ENCODE measurements at places on chromosomes 2 and 18.

DNA sequence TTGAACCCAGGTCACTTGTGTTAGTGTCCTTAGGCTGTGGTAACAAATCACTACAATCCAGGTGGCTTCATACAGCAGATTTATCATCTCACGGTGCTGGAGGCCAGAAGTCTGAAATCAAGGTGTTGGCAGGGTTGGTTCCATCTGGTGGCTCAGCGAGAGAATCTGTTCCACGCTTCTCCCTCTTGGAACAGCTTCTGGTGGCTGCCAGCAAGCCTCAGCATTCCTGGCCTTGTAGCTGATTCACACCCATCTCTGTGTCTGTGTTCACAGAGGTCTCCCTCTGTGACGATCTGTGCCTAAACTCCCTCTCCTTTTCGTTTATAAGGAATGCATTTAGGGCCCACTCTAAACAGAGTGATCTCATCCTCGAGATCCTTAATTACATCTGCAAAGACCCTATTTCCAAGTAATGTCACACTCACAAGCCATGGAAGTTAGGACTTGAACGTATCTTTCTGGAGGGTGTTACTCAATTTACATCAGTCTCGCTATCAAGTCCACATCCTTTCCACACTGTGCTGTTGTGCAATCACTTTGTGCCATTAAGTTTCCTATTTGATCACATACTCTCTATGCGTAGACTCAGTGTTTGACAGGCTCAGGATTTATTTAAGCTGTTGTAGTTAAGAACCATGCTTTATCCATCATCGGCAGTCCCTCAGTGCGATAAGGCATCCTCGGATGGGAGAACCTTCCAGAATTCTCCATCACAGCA, 164.4 kb downstream of the SOCS6 start:
- DNase-seq, result no peak

DNA sequence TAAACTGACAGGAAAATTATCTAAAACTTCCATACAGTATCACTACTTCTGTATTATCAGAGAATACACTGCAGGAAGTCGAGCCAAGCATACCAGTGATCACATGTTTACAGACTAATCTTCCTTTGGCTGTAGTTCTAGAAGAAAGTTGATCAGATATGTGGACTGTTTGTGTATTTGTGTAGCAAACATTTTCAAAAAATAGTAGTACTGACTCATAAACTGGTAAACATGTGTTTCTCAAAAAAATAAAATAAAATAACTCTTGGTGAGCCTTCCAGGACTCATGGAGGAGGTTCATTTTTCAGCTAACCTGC, 148.9 kb upstream of the SLC39A10 start:
- no peak for DNase-seq

DNA sequence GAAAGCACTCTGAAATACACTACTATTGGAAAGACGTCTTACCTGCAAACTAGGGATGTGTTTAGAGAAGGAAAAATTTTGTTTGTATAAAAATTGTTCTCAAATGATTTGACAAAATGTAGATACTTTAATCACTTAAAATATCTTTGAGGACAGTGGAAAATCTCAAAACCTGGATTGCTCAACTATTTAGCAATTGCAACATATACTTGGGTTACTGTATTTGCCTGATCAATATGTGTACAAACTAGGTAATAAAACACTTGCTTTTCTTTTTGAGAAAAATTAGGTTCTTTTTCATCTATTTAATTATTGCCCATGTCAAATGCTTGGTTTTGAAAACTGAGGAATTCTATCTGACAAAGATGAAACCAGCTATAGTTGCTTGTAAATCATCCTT, 60.9 kb downstream of the CPS1 start:
- no peak for DNase-seq

GRCh38 chr2:112159454-112159921, 21.3 kb downstream of the FBLN7 start:
- DNase-seq, result no peak

DNA sequence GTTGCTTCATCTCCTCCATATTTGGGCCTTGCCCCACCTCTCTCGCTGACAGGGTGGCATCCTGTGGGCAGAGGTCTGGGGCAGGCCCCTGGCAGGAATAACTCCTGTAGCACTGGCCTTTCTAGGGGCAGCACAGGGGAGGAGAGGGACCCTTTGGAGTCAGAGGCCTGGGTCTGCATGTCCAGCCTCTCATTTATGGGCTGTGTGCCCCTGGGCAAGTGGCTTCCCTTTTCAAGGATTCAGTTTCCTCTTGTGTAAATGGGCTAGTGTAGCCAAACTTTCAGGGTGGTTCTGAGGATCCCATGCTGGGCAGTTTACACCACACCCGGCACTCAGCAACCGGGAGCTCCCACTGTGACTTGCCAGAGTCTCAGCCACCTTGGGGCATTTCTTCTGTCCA, 23.4 kb downstream of the ADRA2B start:
- DNase-seq, result no peak

- DNase-seq, result no peak
These were observed 14.2 kb upstream of the MSL3B start for GRCh38 chr2:233882353-233882752.

DNA sequence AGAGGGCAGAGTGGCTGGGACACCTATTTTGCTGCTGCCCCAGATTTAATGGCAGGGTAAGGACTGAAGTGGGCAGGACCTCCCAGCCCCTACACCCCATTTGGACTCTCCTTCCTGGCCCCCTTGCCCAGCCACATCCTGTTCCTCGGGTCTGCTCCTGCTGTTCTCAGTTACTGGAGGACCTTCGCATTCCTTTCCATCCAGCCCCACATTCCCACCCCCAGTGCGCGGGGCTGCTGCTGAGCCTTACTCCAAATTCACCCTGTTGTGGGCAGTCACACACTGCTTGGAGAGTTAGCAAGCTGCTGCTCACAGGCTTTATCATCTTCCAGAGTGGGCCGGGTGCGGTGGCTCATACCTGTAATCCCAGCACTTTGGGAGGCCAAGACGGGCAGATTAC, 75.2 kb upstream of the SLC14A2 start:
- DNase-seq, result no peak

- DNase-seq, result no peak
These were observed 3.1 kb downstream of the ATOH8 start for GRCh38 chr2:85756822-85757435.
